ENCODE measurements at places on chromosomes 4 and X. TPM values are rescaled to one million over a fixed set of nuclear protein-coding genes. Genes with fewer than 3 reads are reported as not detected.

GRCh38 chrX:10175319-10175871, 18.6 kb downstream of the CLCN4 start:
- no peak for DNase-seq

DNA sequence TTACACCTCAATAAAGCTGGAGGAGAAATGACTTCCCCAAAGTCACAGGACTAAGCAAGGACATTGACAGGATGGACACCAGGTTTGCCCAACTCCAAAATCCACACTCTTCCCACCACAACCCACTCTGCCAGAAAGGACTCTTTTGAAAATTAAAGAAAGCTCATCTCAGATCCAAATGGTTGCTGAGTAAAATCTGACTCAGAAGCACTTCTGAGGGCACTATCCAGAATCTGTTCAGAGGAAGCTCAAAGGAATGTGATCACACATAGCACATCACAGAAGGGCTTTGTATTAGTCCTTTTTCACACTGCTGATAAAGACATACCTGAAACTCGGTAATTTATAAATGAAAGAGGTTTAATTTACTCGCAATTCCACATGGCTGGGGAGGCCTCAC, 155.5 kb downstream of the RAB28 start:
- no peak for DNase-seq

DNA sequence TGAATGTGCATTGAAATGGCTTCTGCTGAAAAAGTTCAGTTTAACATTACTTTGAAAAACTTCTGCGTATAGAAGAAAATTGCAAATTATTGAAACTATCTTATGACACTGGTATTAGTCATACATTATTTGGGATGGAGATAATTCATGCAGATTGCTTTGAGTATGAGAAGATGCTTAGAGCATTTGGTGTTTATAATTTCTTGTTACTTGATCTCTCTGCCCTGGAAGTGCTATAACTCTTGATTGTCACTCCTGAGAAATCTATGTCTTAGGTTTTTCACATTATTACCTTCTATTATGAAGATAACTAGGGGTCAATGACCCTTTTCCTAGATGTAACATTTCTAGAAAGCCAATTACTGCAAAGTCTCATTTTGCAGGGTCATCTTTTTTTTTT, 36.4 kb downstream of the TMEM131L start:
- no peak for DNase-seq

DNA sequence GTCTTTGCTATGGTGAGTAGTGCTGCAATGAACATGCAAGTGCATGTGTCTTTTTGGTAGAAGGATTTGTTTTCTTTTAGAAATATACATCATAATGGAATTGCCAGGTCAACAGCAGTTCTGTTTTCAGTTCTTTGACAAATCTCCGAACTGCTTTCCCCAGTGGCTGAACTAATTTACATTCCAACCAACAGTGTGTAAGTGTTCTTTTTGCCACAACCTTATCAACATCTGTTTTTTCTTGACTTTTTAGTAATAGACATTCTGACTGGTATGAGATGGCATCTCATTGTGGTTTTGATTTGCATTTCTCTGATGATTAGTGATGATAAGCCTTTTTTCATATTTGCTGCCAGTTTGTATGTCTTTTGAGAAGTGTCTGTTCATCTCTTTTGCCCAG, 406.3 kb downstream of the DTHD1 start:
- no peak for DNase-seq

- no peak for DNase-seq
Measured at GRCh38 chrX:50067435-50068284, 133.1 kb downstream of the AKAP4 start.

DNA sequence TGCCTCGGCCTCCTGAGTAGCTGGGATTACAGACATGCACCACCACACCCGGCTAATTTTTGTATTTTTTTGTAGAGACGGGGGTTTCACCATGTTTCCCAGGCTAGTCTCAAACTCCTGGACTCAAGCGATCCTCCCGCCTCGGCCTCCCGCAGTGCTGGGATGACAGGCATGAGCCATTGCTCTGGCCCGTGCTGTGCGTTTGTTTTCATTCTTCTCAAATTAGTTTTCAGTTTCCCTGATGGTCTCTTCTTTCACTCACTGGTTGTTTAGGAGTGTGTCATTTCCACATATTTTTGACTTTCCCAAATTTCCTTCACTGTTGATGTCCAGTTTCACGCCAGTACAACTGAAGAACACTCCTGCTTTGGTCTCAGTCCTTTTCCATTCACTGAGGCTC, 31.8 kb downstream of the SH3TC1 start:
- no peak for DNase-seq

The ADAMTS3 gene
- 3.4 TPM for total RNA-seq

The MAGEE2 gene
- total RNA-seq = not detected

The GLOD5 gene
- total RNA-seq = not detected

The GYG2 gene
- 0.29 TPM for total RNA-seq

The SEL1L3 gene
- 122 TPM for total RNA-seq
